Tongue (tissue), 3 donors: ENCODE measurements at places on chromosomes 6 and 20.
A peak's percentile ranks its signal among the peaks of the same experiment; 100 is the strongest.

DNA sequence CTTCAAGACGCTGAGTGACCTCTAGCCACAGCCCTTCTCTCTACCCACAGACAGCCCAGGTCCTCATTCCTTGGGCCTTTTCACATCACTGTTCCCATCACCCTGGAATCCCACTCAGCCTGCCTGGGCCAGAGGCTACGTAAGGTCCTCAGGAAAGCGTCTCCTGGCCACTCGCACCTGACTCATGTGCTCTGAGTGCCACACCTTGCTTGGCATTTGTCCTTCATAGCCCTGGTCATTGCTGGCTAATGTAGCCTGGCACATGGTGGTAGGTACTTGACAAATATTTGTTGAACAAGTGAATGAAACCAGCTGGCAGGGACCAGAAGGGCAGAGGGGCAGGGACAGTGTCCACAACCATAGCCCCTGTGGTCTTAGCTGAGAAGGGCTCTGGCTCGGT is 50.6 kb upstream of the FANCE start:
- no peak for DNase-seq

DNA sequence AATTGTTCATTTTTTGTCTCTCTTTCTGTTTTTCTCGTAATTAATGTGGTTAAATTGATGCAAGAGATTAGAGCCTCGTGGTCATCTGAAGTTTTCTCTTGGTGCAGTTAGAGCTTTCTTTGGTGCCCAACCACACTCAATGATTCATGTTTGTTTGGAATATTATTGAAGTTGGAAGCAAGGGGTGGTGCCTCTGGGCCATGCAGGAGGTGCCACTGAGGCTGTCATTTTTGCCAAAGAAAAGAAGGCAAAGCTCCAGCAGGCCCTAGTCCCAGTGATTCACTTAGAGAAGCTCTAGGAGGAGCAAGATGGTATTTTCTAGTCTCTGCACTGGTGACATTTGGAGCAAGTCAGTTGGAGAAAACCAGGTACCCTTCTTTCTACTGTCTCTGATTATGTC is 144.5 kb upstream of the RALGAPA2 start:
- DNase-seq: no peak

- peak; percentile 86 for DNase-seq
Measured at GRCh38 chr6:7243179-7243981, 69.6 kb downstream of the SSR1 start.

DNA sequence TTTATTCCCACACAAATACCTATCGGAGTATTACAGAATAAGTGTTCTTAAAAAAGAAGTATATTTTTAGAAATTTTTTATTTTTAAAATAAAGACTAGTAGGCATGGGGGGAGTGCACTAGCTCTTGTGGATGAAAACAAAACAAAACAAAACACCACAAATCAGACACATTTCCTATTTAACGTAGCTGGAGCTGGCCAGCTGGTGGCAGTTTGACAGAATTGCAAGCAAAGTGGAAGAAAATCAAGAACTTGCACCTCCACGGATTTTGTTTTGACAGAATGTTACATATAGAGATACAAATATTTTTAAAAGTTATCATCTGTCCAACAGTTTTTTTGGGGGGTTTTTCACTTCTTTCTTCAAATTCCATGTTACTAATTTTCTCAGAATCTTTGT is 63.6 kb upstream of the SNRPB2 start:
- DNase-seq: no peak

GRCh38 chr20:32446301-32447100 is 88.4 kb downstream of the ASXL1 start:
- no peak for DNase-seq

DNA sequence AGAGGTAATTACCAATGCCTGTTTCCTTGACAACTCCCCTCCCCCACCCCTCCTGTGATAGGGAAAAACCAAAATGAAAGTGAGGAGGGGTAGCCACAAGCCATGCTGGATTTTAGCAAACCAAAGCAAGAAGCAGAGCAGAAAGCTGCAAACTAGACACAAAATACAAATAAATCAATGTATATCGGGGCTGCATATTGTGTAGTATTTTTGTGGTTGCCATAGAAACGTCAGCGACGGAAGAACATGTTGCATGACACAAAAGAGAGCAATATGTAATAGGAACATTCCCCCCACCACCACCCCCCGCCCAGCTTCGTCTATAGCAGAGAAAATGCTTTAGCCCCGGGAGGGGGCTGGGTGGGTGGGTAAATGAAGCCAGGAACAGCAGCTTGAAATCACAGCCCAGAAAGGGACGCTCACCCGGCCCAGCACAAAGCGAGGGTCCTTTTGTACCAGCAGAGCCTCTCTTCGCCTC is 548 bp downstream of the AGPAT4 start:
- DNase-seq: peak; percentile 88

DNA sequence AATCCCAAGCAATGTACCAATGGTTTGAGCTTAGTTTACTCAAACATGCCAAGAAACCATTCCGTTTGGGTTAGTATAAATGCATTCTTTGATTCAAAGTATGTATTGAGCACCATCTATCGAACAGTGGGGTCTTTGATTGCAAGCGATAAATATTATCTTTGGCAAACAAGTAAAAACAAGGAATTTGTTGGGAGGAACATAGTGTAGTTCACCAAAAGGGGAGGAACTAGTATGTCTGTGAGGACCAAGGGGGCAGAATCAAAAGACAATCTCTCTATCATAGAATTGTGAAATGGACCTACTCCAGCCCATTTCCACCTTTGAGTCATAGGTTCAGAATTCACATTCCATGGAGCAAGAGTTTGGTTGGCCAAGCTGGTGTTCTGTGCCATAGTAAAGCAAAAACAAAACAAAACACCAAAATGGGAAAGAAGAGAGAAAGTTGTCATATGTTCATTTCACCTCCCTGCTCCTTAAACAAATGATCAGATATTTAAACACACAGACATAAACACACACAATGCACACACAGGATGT is 266.0 kb downstream of the TSHZ2 start:
- no peak for DNase-seq

DNA sequence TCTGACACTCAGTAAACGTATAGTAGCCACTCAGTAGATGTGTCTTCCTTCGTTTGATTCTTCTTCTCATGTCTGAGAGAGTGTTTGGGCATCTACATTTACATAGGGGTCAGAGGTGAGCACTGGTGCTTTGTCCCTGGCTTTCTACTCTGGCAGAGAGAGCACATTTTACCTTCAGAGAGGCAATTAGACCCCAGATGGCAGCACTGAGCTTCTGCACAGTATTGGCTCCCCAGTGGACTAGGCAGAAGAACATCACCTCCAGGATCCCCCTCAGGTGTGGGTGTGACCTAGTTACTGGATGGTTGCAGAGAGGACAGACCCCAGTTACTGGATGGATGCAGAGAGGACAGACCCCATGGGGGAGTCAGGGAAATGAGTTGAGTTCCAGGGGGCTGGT is 327.2 kb downstream of the DHX35 start:
- DNase-seq: no peak

DNA sequence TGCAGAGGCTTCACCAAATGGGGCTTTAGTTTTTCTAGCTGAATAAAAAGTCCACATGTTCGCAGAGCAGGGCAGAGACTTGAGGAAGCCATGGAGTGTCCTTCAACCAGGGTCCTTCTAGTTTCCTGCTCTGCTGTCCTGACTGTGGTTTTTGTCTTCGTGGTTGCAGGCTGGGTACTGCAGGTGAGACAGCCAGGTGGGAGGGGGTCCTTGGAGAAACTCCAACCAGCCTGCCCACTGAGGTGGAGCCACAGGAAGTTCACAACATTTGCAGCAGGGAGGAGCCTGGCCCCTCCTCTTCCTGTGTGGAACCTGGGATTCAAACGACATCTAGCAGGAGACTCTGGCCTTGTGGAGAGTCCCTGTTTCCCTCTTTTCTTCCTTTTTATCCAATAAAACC is 68.8 kb upstream of the MYLIP start:
- DNase-seq: no peak

DNA sequence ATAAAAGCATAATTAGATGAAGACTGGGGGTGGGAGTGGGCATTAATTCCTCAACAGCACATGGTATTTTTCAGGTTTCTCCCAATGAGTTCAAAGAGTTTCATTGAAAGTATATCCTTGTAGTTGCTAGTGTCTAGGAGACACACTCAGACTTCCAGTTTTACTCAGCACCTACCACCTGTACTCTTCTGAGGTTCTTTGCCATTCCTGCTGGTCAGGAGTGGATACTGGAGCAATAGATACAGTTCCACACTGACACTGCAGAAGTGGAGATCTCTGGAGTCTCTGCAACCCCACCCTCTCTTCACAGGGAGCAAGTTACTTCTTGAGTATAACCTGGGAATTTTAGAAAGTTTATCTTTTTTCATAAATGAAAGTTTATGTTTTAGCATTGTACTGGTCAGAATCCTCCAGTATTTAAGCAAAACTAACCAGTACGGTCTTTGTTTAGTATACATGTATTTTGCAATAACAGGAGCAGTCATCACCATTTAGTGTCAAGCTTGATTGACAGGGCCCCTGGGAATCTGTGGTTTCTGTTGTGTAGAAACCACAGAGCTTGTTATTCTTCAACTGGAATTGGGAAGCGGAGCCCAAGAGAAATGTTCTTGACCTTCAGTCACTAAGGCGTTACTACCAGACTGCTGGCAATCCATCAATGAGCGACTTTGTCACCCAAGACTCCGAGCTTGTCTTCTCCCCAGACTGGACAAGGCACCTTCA is 148.1 kb downstream of the ZDHHC14 start:
- DNase-seq: no peak

DNA sequence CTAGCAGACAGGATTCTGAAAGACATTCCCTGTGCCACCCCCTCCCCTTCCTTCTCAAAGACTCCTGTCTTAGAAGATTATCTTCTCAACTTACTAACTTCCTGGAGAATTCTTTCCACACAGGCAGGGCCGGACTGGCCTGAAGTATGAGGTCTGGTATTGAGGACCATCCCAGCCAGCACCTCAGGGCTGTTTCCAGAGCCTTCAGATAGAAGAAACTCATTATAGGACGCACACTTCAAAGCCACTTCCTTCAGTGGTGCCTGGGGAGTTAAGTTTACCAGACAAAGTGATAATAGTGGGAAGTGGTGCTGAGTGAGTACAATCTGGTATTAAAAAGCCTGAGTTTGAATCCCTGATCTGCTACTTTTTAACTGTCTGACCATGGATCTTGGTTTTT is 15.6 kb downstream of the KCNS1 start:
- DNase-seq: no peak

DNA sequence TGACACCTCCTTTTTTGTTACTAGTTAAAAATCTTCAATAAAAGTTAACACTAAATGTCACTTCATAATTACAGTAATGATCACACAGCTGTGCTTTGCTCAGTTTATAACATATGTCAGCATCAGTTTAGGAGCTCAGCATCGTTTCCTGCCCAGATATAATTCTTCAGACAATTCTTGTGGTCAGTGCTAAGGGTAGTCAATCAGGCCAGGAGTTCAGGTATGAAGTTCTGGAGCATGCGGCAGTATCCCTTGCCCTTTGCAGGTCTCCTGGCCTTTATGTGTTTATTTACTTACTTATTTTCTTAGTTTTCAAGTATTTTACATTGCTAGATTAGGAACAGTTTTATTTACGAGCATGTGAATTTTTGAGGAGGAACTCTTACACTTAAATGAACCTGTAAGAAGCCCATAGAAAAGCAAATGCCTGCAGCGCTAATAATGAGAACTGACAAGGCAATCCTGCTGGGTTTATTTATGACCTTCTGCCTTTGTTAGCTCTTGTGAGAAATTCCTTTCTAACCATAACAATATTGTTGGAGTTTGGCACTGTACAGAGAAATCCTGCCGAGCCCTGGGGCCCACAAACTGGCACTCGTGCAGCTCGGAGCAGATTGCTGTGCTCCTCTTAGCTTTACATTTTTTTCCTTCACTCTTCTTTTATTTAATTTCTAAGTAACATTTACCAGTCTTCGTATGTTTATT is 252.8 kb downstream of the TMEM242 start:
- peak; percentile 27 for DNase-seq

DNA sequence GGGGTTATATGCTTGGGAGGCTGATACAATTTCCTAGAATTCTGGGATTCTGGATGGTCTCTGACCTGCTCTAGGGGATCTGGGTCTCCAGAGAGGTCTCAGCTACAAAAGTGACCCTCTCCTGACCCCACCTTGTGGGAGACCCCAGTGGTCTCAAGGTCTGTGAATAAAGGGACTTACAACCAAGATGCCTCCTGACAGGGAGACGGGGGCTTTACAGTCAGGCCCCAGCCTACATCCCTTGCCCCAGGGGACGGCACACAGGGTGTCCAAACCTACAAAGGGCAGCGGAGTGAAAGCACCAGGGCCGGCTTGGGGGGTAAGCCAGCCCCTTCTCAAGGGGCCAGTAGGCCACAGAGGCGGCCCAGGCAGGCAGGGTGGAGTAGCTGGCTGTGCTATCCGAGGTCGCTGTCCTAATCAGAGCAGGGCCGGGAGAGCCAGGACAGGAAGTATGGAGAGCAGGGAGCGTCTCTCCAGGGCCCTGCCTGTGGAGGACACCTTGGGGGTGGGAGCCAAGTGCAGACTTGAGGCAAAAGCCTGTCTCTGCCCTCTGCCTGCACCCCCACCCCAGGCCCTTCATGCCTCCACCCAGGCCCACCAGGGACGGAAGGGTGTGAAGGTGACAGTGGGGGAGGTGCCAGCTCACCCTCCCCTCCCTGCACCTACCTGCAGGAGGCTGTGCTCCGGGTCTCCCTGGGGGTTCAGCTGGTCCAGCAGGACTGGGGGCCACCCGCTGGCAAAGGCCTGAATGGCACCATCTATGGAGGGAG is 3.5 kb downstream of the GFRA4 start:
- no peak for DNase-seq

- no peak for DNase-seq
Measured at GRCh38 chr6:15926256-15926655, 202.6 kb upstream of the MYLIP start.

- no peak for DNase-seq
Measured at GRCh38 chr6:12200761-12201160, 89.4 kb upstream of the EDN1 start.

GRCh38 chr6:43256670-43257366 is 13.5 kb downstream of the TTBK1 start:
- no peak for DNase-seq

- DNase-seq: no peak
Measured at GRCh38 chr6:170082067-170082466, 208.8 kb downstream of the DLL1 start.

GRCh38 chr6:7062451-7063162 is 45.2 kb upstream of the RREB1 start:
- no peak for DNase-seq

DNA sequence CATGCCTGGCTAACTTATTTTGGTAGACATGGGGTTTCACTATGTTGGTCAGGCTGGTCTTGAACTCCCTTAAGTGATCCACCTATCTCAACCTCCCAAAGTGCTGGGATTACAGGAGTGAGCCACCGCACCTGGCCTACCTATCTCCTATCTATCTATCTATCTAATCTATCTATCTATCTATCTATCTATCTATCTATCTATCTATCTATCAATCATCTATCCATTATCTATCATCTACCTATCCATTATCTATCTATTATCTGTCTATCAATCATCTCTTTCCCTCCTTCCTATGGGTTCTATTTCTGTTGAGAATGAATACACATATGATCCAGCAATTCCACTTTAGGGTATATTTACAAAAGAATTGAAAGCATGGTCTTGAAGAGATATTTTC is 194.2 kb upstream of the ARG1 start:
- DNase-seq: no peak

- DNase-seq: no peak
Measured at GRCh38 chr6:88916615-88917208, 46.7 kb downstream of the RNGTT start.

- no peak for DNase-seq
Measured at GRCh38 chr6:151962246-151962846, 154.9 kb downstream of the ESR1 start.

GRCh38 chr6:123810214-123810613 is 6.5 kb downstream of the NKAIN2 start:
- DNase-seq: peak; percentile 4
